ENCODE measurements at places on chromosomes 1 and 21.

GRCh38 chr1:54052431-54052933 lies 522 bp downstream of the TMEM59 start:
- no peak for DNase-seq

DNA sequence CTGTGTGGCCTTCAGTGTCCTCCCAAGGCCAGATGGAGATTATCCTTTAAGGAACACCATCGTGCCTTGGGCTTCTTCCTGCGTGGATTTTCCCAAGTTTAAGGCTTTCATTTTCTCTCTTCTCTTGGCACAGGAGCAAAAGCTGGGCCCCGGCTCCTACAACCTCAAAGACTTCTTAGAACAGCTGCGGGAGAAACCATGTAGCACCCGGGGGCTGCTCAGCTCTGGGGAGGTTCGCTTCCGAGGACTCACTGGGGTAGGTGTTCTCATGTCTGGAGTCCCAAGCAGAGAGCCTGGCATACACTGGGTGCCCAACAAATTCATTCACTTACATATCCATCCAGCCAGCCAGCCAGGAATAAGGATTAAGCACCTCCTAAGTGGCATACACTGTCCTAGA lies 6.6 kb upstream of the TTC22 start:
- no peak for DNase-seq

DNA sequence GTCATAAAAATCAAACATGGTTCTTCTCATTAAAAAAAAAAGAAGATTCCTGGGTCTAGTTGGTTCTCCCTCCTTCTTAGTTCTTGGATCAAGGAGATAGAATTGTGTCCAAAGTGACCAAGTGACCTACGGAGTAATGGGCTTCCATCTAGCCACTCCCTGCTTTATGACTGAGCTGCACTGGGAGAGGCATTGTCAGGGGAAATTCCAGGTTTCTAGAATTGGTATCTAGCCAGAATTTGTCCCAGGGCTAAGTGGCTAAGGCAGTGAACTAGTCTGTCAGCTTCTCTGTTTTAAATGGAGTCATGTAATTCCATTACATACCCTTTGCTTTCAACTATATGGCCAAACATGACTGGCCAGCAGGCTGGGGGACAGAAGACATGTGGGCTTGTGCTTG lies 40.1 kb upstream of the ERG start:
- DNase-seq: no peak

DNA sequence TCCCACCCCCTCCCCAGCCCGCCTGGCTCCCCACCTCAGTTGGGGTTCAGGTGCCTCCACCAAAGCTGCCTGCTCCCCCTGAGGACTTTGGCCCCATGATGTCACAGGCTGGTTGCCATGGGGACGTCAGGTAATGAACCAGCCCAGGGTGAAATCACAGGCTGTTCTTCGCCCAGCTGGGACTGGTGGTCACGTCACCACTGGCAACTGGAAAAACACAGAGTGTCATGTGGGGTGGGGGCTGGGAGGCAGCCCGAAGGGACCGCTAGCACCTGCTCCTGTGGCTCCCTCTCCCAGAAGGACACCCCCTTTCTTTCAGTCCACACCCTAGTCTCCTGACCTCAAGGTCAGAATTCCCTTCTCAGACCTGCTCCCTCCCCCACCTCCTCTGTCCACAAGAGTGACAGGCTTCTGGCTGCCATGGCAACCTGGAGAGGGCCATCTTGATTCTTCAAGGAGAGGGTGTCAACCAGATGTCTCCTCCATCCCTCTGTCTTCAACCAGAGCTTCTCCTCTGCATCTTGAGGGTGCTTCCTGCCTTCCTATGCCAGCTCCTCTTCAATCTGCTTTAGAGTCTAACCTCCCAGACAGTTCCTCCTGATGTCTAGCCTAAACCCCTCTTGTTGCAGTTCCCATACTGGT lies 6.2 kb downstream of the FAM131C start:
- no peak for DNase-seq

DNA sequence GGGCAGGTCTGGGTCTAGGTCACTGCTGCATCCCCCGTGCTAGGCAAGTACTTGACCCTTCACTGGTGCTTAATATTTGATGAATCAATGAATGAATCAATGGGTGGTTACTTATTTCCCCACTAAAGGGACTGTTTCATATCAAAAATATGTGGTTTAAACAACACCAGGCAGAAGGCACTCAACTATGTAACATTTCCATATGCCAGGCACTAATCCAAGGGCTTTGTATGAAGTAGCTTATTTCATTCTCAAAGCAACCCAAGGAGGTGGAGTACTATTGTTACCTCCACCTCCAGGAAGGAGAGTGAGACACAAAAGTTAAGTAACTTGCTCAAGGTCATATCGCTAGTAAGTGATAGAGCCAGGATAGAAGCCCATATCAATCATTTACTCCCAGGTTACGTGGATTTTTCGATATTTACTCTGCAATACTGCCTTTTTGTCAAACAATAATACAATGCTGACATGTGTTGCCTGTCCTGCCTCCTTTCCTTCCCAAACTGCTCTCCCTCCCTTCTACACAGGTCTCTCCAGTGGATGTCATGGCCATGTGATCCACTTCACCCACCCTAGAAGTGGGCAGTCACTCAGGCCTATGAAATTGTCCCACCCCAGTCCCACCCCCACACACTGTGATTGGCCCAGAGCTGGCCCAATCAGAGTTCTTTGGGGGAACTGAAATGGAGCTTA lies 142.8 kb downstream of the ETS2 start:
- DNase-seq: no peak

DNA sequence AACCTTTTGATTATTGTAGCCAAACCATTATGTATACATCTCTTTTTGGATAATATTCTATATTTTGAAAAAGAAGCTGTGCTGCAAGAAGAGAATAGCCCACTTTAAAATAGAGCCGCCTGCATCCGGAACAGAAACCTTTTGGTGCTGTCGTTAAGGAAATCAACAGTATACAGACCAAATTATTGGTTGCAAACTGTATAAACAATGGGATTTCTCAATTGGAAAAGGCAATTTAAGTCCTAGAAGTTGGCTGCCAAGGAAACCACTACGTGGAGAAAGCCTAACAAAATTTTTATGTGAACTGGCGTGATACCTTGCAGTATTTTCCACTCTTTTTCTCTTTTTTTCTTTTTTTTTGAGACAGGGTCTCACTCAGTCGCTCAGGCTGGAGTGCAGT lies 25.8 kb downstream of the DESI2 start:
- DNase-seq: no peak

DNA sequence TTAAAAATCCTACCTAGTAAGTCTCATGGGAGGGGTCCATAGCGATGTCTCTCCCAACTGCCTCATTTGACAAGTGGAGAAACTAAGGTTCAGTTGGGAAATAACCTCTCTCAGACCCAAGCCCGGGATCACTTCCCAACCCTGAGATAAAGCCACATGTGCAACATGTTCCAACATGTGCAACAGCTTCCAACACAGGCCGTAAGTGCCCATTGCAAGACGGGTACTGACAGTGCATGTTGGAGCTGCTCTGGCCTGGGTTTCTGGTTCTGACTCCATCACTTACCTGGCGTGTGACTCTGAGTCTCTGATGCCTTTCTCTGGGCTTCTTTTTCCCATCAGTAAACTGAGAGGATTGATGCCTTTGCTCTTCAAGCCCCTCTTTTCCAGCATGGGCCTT lies 38.0 kb upstream of the FOXO6 start:
- DNase-seq: no peak

- DNase-seq: no peak
Observed at GRCh38 chr1:24932284-24932683, 2.2 kb upstream of the RUNX3 start.

DNA sequence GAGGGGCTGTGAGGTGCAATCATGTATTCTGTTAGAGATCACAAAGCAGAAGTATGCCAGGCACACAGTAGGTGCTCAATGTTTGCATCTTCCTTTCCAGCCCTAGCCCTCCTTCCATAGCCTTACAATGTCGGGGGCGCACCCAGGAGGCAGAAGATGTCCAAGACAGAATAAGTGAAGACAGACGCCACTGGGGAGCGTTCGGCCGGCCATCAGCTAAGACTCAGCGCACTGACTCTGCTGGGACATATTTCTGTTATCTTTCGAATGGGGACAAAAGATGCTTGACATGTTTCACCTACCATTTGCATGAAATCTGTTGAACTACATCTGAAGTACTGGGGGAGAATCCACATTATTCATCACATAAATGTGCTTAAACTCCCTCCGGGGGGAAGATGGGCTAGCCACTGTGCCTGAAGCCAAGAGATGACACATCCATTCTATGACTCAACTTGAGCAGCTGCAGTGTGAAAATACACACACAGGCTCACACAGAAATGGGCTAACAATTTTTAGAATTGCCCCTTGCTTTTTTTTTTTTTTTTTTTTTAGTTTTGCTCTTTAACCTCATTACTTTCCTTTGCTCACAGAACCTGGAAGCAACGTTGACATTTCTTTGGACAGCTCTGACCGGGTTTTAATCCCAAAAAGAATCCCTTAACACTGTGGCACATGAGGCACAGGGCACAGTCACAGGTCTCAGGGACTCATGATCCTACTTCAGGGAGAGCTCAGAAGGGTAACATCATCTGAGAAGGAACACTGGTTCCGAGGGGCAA lies 7.9 kb downstream of the TIAM1 start:
- no peak for DNase-seq

- no peak for DNase-seq
Observed at GRCh38 chr1:60969971-60970509, 112.3 kb upstream of the NFIA start.

- DNase-seq: no peak
Observed at GRCh38 chr1:30692201-30692947, 31.0 kb downstream of the MATN1 start.

GRCh38 chr21:36034211-36034913 lies 26.0 kb downstream of the SETD4 start:
- DNase-seq: no peak

DNA sequence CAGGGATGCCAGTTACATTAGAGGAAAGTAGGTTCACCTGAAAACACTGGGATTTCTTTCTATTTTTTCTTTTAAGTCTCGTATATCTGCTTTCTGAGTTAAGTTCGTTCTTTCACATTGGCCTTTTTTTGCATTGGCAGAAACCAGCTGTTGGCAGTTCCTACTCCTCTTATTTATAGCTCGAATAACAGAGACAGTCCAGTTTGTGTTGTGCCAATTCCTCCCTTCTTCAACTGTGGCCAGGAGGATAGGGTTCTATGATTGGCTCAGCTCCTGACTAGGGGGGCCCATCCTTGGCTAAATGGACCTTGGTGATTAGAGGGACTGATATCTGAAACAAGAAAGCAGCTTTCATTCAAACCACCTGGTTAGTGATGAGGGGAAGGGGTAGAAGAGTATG lies 115.8 kb downstream of the RPS6KC1 start:
- no peak for DNase-seq

- no peak for DNase-seq
Observed at GRCh38 chr1:35030756-35031446, 844 bp downstream of the ZMYM6 start.

DNA sequence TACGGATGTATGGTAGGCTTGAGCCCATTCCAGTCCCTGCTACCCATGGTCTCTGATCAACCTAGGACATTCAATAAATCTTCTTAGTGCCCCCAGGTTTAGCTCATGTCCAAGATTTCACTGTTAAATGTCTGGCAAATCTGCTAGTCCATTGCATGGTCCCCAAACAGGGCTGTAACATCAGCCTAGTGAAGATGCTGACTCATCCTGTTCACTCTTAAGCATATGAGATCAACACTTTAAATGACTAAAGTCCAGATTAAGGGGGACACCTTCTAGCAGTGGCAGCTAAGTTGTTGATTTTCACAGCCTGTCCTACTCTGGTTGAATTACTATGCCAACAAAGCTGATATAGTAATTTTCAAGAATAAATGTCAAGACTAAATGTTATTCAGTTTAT lies 46.5 kb upstream of the NUF2 start:
- no peak for DNase-seq

DNA sequence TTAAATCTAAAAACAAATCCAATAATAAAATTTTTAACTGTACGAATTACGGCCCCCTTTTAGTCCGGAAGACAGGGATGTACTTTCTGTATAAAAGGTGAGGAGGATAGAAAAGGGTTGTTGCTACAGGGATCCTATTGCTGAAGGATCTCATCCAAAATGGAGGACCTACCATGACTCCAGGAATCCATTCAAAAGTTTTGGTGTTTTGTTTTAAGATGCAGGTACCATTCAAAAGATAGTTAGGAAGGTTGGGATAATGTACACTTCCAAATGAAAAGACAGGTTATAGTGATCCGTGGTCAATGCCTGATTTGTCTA lies 1.3 kb upstream of the ENAH start:
- no peak for DNase-seq

DNA sequence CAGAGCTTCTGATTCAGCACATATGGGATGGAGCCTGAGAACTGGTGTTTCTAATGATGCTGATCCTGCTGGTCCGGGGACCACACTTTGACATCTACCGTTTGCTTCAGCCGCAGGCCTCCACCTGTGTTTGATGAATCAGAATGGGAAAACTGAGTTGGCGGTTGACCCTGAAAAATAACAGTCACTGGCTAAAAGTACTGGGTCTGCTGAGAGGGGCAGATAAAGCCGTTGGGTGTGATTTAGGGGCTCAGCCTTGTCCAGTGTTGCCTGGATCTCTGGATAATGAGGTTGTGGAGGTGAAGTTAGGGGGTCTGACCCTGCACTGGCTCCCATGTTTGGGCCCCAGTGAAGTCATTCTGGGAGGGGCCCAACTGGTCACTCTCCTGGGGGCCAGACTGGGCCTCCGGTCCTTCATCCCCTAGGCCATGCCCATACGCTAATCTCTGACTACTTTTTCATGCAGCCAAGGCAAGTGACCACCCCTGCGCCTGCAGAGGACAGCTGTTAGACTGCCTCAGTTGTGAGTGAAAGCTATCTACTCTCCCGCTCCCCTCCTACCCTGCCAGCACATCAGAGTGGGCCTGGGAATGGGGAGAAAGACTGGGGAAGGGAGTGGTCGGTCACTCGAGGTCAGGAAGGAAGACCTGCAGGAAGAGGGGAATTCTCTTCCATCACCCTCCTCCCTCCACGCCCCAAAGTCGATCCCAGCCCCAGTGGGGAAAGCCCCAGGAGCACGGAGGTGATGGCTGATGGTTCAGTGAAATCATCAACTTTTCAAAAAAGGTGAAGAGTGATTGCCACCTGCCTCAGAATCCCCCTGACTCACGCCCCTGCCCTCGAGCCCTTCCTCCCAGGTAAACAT lies 27.7 kb downstream of the VASH2 start:
- DNase-seq: no peak

DNA sequence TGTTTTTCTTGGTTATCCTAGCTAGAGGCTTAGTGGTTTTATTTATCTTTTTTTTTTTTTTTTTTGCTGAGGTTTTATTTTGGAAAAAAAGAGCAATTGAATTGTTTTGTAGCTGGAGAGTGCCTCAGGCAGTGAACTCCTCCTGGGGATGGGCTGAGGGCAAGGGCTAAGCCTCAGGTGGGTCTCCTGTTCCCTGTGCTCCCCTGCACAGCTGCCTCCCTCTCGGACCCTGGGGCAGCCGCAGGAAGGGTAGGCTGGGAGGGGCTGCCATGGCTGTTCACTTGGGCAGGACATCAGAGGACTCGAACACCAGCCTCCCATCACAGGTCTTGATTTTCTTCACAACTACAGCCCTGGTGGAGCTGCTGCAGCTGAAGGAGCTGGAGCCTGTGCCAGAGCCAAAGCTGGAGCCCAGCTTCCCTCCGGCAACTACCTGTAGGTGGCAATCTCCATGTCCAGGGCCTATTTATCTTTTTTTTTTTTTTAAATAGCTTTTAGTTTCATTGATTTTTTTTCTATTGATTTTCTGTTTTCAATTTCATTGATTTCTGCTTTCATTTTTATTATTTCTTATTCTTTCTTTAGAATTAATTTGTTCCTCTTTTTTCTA lies 28.9 kb downstream of the LEPR start:
- no peak for DNase-seq

GRCh38 chr1:31625561-31626222 lies 8.2 kb downstream of the HCRTR1 start:
- DNase-seq: no peak

GRCh38 chr1:22567994-22568393 lies 4.7 kb downstream of the EPHA8 start:
- DNase-seq: no peak
